ENCODE measurements at places on chromosomes 16 and 17.

GRCh38 chr17:50188531-50188920 lies 12.9 kb downstream of the COL1A1 start:
- no peak for ATAC-seq

GRCh38 chr17:49703557-49704277 lies 4.0 kb downstream of the SLC35B1 start:
- no peak for ATAC-seq

DNA sequence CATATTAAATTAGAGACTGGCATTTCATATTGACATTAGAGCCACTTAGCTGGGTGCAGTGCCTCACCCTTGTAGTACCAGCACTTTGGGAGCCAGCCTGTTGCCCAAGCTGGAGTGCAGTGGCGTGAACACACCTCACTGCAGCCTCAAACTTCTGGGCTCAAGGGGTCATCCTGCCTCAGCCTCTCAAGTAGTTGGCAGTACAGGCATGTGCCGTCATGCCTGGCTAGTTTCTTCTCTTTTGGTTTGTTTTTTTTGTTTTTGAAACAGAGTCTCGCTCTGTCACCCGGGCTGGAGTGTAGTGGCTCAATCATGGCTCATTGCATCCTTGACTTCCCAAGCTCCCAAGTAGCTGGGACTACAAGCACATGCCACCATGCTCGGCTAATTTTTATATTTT lies 8.7 kb downstream of the PPM1E start:
- ATAC-seq = no peak

DNA sequence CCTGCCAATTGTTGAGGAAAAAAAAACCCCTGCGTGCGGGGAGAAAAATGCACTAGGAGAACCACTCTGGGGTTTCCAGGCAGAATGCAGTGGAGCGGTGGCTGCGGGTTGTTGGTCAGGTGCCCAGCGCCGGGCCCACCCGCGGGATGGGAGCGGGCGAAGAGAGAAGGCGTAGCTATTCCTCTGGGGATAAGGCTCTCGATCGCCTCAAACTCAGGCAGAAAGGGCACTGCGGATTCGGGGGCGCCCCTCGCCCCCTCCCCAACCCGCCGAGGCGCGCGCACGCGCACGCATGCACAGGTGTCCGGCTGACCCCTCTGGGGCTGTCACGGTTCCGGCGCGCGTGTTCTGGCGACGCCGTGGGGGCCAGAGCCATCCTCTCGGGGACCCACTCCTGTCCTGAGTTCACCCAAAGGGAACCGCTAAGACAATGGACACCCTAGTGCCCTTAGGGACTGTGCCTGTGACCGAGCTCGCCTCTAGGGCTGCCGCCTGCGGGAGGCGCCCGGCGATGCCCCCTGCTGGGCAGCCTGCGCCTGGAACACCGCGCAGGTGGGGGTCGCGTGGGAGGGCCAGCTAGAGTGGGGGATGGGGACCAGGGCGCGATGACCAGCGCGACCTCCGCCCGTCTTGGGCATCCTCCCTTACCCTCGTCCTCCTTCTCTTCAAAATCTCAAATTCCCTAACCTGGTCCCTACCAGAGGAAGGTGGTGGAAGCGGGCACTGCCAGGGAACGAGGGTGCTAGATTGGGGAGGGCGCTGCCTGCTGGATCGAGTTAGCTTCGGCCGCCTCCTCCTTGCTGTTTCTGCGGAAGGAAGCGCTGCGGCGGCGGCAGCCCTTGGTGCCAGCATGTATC lies 14.4 kb upstream of the CBX8 start:
- peak; percentile 79 for ATAC-seq

GRCh38 chr16:58099097-58099955 lies 29.9 kb downstream of the CFAP20 start:
- ATAC-seq = no peak

- no peak for ATAC-seq
These were observed 7.3 kb downstream of the SYCE1L start for GRCh38 chr16:77206533-77206932.

DNA sequence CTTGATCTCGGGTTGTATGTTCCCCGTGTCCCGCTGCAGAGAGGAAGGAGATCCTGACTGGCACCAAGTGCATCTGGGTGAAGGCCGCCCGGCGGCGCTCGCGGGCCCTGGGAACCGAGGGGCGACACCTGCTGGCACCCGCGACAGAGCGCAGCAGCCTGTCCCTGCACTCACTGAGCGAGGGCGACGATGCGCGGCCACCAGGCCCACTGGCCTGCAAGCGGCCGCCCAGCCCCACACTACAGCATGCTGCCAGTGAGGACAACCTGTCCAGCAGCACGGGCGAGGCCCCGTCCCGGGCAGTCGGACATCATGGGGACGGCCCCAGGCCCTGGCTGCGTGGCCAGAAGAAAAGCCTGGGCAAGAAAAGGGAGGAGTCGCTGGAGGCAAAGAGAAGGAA lies 7.5 kb downstream of the BTBD17 start:
- peak; percentile 31 for ATAC-seq

- peak; percentile 53 for ATAC-seq
These were observed 5.5 kb downstream of the CYLD start for GRCh38 chr16:50747207-50747956.

DNA sequence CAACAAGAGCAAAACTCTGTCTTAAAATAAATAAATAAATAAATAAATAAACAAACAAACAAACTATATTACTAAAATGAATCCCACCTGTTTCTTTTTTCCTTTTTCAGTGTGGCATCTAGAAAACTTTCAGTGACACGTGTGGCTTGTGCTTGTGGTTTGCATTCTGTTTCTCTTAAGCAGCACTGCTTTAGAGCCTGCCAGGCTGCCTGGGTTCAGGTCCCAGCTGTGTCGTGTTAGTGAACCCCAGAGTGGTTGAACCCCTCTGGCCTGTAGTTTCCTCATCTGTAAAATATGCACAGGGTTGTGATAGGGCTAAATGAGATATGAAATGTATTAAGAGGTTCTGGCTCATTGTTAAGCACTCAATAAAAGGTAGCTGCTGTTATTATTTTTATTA lies 12.1 kb upstream of the EPN3 start:
- no peak for ATAC-seq

DNA sequence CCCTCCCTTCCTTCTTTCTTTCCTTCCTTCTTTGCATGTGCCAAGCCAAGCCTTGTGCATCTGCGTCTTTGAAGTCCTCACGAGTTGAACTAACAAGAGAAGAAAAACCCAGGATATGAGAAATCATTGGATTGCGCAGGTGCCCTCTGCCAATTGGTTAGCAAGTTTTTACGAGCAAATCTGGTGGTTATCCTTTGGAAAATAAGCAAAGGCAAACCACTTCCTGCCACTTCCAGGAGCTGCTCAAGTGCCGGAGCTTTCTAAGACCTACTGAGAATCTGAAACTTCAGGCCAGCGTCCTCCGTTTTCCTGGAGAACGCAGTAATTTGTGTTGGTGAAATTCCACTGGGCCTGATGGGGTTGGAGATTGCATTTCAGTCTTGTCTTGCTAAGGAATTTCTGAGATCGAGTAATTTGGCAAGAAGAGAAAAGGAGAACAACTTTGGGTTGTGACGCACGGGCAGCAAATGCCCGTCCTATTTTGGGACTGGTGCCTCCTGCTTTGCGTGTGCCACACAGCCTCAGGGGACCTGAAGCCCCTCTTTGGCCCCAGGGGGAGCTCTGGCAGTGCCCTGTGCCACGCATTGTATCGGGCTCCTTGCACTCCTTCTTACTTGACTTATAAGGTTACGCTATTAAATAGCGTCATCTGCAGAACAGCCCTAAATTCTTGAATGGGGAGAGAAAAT lies 56.4 kb downstream of the CMIP start:
- no peak for ATAC-seq

Data from SK-N-SH treated with all-trans-retinoic acid at 6 μM for 48 hours (cell line).